KG1 (cell line): ENCODE measurements at places on chromosomes 11 and 22.

GRCh38 chr22:47063606-47064005, 301.2 kb downstream of the TBC1D22A start:
- DNase-seq = no peak

DNA sequence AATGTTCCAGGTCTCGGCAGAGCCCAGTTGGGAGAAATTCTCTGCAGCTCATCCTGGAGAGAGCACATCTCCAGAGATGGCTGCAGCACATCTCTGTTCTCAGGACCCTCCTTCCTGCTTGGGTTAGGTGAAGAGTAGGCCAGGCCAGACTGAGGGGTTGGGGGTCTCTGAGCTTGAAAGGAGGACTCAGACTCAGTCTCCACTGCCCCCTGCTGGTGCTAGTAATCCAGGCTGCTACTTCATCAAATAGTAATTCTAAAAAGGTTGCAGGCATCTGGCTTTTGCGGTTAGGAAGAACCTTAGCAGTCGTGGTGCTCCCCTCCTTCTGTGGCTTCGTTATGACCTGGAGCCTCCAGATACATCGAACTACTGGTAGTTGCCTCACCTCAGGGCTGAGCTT, 9.7 kb downstream of the TUB start:
- no peak for DNase-seq

DNA sequence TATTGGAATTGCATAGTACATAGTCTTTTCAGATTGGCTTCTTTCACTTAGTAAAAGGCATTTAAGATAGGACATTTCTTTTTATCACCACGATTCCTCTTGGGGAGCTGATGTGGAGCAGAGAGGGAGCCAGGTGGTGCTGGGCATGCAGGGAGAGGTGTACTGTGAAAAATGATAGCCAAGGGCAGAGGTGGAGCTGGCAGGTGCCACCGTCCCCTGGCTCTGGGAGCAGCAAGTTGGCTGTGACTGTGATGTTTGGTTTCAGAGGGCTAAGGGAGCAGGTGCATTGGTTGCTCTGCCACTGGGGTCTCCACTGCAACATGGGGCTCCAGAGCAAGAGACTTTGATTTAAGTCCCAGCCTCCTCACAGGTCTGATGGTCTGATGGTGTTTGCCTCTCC, 16.5 kb downstream of the SGSM1 start:
- DNase-seq = no peak

GRCh38 chr11:44813401-44813800, 86.6 kb downstream of the TSPAN18 start:
- no peak for DNase-seq

- DNase-seq = no peak
These were observed 84.8 kb downstream of the PPP6R3 start for GRCh38 chr11:68545347-68545746.

- no peak for DNase-seq
These were observed 417.7 kb downstream of the INSC start for GRCh38 chr11:15532432-15532831.

DNA sequence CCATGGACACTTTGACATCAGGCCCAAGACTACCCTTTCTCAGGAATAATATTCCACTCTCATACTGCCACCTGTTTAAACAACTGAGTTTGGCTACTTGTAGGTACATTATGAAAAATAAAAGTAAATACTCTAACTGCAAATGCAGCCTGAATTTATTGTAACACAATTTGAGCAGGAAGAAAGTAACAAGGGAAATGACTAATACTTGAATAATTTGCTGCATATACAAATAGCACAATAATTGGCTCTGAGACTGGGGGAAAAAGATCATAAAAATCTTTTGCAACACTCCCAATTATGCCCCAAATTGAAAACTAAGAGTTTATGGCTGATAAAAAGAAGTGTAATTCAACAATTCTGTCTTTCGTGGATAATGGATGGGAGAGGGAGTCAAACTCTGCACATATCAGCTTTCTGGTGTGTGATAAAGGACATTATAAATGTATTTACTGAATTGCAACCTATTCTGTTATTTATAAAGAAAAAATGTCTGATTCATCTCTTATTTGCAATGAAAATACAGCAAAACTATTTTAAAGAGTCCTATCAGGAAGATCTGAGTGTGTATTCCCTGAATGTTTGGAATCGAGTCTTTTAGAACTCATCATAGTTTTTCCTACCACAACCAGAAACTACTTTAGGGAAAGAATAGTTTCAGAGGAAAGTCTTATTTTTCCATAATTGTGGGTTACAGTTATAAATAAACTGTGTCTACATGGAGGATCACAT, 359.0 kb downstream of the JRKL start:
- no peak for DNase-seq

DNA sequence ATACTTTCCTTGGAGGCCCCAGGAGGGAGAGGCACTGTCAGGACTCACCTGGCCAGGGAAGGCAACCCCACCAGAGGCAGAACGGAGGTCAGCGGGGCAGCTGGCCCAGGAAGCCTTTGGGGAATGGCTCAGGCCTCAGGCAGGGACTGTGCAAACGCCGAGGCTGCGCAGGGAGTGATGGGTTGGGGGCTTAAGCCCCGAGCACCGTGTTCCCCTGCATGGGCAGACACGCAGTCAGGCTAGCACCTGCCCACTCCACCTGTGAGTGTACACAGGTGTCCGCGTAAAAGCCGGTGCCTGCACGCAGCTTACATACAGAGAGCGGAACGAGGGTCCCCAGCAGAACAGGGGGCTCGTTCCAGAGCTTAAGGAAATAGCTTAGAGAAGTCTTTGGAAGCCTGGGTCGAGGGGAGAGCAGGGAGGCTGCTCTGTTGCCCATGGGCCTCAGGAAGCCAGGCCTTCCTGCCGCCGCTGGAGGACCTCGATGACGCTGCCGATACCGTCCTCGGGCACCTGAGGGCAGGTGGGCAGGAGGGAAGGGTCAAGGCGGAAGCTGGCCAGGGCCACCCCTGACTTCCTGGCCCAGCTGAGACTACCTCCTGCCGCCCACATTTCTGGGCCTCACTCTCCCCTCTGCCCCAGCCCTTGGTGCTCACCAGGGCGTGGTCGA, 4.0 kb downstream of the CASTOR1 start:
- DNase-seq = no peak

GRCh38 chr11:9219115-9219514, 46.0 kb downstream of the DENND5A start:
- DNase-seq = no peak
